ENCODE measurements at places on chromosomes 12 and 14.

DNA sequence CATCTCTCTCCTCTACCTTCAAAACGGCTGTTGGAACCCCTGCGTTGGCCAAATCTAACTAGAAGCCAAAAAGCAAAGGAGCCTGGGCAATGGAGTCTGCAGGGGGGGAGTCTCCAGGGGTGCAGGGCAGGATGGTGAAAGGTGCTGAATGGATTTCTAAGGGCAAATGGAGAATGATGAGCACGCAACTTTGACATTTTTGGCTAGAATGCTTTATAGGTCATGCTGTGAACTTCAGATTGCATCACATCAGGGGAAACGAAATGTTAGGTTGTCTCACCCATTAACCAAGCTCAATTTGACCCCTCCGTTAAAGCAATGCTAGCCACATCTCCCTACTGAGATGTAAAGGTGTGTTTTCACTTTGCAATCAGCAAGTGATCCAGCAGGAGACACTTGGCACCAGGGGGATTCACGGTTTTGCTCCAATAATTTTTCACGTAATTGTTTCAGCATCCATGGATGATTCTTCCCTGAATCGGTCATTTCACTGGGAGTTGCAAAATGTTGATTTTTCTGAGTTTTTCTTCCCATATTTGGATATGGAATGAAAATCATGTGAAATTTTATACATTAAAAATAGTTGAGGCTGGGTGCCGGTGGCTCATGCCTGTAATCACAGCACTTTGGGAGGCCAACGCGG is 78.0 kb upstream of the MDM1 start:
- DNase-seq, result no peak

DNA sequence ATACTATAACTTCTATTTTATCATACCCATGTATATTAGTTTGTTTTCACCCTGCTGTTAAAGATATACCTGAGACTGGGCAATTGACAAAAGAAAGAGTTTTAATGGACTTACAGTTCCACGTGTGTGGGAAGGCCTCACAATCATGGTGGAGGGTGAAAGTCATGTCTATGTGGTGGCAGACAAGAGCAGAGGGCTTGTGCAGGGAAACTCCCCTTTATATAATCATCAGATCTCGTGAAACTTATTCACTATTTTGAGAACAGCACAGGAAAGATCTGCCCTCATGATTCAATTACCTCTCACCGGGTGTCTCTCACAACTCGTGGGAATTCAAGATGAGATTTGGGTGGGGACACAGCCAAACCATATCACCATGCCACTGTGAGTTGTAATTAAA is 135.8 kb downstream of the SYNE2 start:
- DNase-seq, result no peak

GRCh38 chr12:86710109-86710508 is 453.9 kb upstream of the MGAT4C start:
- no peak for DNase-seq

DNA sequence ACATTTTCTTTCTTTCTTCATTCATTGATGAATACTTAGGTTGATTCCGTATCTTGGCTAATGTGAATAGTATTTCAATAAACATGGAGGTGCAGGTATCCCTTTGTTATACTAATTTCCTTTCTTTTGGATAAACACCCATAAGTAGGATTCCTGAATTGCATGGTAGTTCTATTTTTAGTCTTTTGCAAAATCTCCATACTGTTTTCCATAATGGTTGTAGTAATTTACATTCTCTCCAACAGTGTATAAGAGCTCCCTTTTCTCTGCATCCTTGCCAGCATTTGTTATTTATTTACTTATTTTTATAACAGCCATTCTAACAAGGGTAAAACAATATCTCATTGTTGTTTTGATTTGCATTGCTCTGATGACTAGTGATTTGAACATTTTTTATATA is 36.6 kb downstream of the PIK3C2G start:
- DNase-seq, result no peak

DNA sequence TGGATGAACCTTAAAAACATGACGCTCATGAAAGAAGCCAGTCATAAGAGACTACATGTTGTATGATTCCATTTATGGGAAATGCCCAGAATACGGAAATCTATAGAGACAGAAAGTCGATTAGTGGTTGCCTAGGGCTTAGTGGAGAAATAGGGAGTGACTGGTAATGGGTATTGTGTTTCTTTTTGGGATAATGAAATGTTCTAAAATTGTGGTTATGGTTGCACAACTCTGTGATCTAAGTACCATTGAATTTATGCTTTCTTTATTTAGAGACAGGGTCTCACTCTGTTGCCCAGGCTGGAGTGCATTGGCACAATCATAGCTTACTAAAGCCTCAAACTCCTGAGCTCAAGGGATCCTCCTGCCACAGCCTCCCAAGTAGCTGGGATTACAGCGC is 8.0 kb downstream of the RBMS2 start:
- DNase-seq, result no peak

- DNase-seq, result no peak
Measured at GRCh38 chr12:132214891-132215290, 70.6 kb downstream of the NOC4L start.

DNA sequence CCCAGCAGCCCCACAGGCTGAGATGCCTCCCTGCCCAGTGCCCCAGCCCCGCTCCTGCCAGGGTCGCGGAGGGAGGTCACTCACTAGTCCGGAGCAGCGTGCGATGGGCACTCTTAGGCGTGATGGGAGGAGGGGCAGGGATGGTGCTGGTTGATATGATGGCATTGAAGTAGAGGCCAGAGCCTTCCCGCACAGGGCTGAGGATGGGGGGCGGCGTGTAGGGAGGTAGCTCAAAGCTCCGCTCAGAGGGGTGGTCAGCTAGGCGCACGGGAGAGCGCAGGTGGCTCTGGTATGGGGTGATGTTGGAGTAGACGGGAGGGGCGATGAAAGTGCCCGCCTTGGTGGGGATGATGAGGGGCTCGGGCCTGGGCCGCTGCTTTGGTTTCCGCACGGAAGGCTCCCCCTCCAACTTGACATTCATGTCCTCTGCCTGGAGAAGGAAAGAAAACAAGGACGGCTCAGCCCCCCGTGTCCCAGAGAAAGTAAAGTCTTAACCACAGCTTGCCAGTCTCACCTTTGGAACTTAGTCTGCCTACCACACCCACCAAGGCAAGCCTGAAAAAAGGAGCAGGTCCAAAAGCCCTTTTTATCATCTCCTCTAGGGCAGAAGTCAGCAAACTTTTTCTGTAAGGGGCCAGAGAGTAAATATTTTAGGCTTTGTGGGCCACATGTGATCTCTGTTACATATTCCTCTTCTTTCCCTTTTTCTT is 15.5 kb upstream of the PNMA1 start:
- no peak for DNase-seq

- no peak for DNase-seq
Measured at GRCh38 chr14:82636426-82636825, 1102.8 kb upstream of the SEL1L start.

DNA sequence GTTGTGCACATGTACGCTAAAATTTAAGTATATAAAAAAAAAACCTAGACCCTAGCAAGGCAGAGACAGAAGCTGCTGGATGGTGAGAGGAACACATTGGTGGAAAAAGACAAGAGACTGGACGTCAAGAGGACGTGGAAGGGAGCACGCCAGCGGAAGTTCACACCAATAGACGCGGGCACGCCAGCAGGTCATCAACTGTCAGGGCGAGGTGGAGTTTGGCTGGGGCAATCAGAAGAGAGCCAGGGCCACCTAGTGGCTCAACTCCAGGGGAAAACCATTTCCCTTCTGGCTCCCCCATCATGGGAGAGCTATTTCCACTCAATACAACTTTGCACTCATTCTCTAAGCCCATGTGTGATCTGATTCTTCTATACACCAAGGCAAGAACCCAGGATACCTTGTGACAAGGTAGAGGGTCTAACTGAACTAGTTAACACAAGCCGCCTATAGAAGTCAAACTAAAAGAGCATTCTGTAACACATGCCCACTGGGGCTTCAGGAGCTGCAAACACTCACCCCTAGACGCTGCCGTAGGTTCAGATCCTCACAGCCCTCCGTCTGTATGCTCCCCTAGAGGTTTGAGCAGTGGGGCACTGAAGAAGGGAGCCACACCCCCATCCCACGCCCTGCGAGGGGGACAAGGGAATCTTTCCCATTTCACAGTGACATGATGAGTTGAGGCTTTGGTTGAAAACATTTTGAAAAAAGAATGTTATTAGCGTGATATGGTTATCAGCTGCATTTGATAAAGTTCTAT is 702.7 kb downstream of the TMTC2 start:
- DNase-seq, result peak; percentile 13

DNA sequence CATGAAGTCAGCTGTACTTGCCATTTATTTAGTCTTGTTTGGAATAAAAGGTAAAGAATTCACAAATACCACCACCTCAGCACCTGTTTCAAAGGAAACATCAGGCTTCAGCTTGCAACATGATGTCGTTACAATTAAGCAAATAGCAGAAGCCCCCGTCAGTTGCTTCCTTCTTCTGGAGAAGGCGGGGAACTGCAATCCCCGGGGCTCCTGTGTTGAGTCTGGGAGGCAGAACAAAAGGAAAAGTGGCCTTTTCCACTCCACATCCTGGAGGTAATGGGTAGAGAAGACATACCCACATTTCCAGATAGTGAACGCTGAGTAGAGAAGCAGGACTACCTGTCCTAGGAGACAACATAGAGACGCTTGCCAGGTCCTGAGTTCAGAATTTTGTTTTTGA is 92.8 kb downstream of the DNAH10 start:
- no peak for DNase-seq

DNA sequence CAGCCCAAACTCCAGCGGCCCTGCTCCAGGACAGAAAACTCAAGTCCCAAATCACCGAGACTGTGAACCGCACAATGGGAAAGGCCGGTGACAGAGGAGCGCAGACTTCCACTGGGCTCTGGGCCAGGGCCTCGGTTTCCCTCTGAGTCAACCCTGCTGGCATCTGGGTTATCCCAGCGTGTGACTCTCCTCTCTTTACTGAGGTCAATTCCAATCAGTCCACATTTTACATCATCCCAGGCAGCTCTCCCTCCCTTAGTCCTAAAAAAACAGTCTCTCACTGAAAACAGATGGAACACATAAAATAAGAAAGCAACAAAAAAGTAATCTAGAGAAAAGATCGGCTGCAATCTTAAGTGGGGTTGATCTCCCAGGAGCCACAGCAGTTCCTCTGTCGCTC is 36.9 kb downstream of the ITPK1 start:
- DNase-seq, result no peak

GRCh38 chr12:92155733-92156132 is 10.1 kb upstream of the BTG1 start:
- DNase-seq, result no peak

GRCh38 chr12:61808856-61809255 is 451.3 kb upstream of the USP15 start:
- no peak for DNase-seq

DNA sequence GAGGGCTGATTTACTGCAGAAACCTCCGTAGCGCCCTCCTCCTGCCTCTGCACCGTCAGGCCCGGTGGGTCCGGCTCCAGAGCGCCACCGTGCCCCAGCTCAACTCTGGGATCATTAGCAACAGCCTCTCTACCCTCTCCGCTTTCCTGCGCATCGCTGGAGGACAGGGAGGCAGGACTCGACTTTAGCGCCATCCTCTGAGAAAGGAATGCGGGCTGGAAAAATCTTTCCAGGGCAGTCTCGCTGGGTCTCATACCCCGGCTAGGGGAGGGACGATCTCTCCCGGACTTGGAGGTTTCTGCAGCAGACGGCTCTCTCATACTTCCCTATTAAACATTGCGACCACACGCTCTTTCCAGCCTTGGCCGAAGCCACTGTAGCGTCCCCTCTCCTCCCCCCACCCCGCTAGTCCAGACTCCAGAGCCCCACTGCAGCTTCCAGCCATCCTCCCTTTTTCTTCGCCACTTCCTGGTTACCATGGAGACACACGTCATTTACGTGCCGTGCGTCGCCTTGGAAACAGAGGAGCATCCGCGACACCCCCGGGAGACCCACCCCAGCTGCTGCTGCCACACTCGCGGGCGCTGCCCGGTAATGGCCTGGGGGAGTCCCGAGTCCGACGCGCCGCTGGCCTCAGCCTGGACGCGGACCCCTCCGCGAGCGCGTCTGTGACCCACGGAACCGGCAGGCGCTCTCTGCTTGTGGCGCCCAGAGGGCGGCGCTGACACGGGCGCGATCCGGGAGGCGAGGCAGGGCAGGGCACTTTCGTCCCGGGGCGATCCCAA is at the start of gene CCDC184:
Gene CCDC184 (plus strand): TSS at position 554 of the 785 bp plus-strand sequence. CDS start 479 bp downstream, outside the sequence.
- DNase-seq, result peak; percentile 70

DNA sequence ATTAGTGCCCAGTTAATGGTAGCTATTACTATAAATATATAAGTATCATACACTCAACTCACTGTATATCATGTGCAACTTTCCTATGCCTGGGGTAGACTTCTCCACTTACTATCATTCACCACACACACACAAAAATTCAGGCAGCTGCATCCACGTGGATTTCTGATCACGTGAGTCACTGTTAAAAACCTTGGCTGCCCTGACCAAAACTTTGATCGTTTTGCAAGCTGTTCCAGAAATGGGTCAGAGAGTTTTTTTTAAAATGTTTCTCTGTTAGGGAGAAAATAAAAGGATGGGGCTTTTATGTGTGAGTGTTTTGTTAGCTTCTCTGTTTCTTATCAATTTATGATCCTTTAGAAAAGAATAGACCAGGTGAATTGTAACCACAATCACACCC is 198.2 kb upstream of the CNOT2 start:
- DNase-seq, result no peak

DNA sequence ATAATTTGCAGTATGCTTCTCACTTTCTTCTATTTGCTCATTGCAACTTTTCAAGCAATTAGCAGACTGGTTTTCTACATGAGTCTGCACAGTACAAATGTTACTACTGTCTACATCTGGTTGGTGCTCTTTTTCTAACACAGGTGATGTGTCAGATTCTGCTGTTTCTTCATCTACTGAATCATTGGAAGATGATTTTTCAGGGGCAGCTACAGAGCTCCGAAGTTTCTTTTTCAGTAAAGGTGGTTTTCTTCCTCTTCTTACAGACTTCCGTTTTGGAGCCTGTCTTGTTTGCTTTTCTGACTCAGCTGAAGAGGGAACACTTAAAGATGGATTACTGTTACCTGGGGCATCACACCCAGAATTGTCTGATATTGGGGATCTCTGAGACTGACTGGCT is 62.1 kb downstream of the SCAF11 start:
- no peak for DNase-seq
